A549 (cell line): ENCODE measurements at places on chromosomes 6 and 20.

GRCh38 chr6:14852375-14852774, 393.5 kb upstream of the JARID2 start:
- no peak for DNase-seq

- DNase-seq: no peak
Observed at GRCh38 chr6:17367868-17368267, 25.5 kb upstream of the CAP2 start.

DNA sequence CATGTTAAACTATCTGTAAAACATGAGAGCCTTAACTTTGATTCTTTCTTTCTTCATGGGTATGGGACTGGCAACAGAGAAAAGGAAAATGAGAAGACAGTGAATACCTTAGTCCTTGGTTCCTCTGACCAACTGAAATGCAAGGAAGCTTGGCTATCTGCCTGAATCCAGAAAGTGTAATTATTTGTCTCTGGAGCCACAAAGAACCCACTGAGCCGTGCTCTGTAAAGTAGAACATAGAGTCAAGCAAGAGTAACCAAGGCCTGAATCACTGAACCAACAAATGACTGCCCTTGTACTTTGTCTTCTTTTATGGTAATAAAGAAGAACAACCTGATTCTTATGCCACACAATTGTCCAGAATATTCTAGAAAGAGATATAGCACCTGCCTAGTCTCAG, 27.6 kb downstream of the PKHD1 start:
- no peak for DNase-seq

DNA sequence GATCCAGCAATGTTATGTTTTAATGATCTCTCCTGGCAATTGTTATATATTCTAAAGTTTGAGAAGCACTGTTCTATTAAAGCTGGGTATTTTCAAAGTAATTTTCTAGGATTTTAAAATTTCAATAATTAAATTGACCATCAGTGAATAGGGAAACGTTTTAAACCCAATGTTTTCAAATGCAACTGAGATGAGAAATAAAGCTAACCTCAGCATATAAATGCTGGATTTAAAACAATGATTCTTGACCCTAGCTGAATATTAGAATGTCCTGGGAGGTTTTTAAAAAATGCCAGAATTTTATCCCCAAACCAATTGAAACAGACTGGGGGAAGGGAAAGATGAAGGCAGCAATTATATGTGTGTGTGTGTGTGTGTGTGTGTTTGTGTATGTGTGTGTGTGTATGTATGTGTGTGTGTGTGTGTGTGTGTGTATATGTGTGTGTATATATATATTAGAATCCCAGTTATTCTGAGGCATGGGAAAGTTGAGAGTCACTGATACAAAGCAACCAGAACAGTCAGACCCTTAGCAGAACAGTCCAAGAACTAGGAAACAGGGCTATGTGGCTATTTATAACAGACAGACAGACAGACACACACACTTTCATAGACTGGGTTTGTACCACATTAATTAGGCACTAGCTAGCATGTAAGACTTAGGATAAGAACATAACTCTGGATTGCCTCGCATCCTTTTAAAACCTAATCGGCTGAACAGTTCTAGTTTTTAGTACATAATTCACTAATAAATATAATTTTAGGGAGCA, 107.8 kb downstream of the MAN1A1 start:
- DNase-seq: no peak

DNA sequence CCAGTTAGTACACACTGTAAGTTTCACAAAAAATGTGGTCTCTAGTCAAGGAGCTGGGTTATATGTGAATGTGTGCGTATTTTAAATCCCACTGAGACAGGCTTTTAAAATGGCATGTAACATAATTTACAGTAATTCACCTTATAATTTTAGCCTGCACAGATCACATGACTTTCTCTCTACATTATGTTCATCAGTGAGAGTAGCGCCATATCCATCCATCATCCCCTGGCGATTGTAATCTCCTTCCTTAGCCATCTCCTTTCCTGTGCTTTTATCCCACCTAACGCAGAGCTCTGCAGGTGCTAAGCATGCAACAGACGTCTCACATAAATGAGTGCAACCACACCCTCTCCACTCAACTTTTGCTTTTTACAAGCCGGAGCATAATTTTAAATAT, 210.8 kb downstream of the TBC1D7 start:
- no peak for DNase-seq

DNA sequence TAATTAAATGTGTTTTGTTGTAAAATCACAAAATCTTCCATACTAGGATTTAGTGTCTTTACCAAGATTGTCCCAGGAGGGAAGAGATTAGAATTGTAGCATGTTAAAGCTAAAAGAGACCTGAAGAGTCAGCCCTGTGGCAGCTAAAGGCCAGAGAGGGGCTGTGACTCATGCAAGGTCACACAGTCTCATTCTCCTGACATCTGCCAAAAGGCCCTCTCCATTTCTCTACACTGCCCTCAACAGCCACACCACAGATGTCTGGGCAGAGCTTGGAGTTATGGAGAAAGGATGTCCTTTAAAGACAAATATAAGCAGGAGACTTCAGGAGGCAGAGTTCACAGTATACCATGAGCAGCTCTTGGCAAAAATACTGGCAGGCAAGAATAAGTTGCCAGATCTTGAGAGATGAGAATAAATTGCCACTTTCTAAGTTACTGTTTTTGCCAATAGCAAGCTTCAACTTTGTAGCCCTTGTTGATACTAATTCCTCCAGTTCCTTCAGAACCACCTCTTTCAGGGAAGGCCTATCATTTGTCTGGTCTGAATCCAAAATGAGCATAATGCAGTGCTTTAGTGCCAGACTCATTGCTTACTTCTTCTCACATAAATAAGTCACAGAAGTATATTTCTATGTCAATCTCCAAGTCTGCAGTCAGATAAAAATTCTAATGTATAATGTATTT, 41.7 kb downstream of the AKIRIN2 start:
- DNase-seq: no peak

DNA sequence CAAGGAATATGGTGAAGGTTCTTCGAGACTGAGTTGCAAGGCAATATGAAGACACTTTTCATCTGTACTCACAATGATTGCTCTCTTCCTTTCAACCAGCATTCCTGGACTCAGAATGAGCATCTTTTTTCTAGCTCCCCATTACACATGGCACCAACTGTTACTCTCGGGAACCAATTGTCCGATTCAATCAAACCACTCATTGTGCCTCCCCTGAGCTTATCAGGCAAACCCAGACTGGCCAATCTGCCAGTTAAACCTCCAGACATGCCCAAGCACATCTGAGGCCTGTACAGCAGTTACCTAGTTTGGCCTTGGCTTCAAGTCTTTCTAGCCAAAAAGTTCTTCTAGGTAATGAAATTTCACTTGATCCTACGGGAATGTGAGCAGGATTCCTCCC, 164.1 kb downstream of the ID4 start:
- DNase-seq: no peak

DNA sequence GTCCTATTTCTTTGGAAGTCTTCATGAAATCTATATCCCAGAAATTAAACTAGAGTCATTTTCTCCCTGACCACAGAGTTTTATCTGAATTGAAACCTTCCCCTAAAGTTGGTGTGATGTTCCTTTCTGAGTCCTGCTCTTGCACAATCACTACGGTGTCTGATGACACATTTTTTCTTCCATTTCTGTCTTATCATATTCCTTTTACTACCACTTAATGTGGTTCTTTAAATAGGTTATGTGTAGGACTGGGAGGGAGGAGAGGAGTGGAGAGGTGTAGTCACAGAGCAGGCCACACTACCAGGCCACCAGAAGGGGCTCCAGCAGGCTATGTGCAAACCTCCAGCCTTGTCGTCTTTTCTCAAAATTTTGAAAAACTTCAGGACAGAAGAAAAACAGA, 39.7 kb upstream of the ATXN1 start:
- no peak for DNase-seq

DNA sequence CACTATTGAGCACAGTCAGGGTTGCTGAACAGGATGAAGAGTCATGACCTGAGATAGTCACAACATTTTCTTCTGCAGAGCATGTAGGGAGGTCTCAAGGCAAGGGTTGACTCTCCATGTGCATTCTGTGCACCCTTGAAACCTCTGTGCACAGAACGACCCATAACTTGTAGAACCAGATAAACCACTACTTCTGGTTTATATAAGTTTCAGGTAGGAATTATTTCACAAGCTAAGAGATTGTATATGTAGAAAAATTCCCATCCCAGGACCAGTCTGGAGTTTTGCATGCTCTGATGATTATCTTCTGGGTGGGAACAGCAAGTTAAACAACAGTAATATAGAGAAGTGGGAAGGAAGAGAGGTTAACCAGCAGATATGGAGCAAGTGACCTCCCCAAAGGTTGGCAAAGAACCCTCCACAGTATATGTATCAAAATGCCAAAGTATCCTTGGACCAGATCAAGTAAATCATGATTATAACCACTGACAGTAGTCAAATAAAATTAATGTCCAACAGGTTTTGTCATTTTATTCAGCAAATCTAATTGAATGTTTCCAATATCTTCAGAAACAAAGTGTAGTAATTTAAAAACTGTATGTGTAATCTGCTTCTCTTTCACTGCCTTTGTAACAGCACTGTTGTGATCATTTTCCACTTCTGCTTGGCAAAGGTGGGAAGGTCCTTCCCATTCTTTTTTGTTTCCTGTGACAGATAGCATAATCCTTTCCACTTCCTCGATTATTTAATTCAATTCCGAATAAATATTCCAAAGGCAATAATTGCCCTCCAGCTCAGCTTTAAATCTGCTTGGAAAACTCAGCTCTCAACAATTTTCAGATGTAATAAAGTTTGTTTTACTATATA, 104.4 kb downstream of the SYNE1 start:
- no peak for DNase-seq

DNA sequence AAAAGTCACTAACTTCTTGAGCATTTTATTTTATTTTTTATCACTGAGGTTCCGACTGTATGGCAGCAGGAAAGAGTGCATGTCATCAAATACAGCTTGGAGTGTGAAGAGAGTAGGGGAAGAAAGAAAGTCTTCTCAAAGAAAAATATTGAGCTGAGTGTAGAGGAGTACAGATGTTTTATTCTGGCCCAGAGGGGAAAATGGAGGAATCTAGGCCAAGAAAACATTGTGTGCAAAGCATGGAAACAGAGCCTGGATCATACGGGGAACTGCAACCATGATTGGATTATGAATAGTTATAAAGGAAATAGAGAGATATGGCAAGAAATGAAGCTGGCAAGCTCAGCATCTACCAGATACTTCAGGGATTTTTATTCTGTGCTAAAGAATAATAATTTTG, 104.2 kb upstream of the SCGN start:
- no peak for DNase-seq

GRCh38 chr20:45311589-45312211, 3.6 kb upstream of the MATN4 start:
- peak; percentile 75 for DNase-seq

DNA sequence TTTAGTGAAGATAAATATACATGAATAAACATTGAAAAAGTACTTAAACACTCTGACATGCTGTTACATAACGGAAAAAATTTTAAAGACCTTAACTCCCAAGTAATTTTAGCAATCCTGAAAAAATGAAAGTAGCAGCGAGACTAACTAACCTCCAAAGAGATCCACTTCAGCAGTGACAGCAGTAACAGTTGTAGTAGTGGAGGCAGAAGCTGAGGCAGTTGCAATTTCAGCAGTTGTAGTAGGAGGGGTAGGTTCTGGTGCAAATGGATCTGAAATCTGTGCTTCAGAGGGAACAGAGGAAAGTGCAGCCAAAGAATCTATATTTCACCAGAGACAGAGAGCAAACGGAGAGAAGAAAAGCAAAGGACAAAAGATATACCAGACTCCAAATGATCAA, 88.8 kb downstream of the PRSS35 start:
- no peak for DNase-seq

DNA sequence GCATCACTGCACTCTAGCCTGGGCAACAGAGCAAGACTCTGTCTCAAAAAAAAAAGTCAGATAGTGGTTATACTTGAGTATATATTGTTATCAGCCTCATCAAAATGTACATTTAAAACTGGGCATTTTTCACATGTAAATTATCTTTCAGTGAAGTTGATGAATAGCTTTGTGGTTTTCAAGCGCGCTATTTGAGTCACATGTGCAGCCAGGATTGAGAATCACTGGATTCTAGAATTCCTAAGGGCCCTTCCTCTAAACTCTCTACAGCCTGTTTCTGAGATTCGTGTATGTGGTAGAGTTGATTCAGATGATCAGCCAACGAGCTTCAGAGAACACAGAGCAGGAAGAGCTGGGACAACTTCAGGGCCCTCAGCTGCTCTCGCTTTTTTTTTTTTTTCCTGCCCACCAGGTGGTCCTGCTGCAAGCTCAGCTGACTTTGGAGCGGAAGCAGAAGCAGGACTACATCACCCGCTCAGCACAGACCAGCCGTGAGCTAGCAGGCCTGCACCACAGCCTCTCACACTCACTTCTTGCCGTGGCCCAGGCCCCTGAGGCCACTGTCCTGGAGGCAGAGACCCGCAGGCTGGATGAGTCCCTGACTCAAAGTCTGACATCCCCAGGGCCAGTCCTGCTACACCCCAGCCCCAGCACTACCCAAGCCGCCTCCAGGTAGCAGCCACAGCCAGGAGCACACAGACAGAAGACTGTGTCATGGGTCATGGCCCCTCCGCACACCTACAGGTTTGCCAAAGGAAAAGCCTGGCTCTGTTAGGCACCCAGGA, 18.3 kb downstream of the C20orf173 start:
- no peak for DNase-seq

DNA sequence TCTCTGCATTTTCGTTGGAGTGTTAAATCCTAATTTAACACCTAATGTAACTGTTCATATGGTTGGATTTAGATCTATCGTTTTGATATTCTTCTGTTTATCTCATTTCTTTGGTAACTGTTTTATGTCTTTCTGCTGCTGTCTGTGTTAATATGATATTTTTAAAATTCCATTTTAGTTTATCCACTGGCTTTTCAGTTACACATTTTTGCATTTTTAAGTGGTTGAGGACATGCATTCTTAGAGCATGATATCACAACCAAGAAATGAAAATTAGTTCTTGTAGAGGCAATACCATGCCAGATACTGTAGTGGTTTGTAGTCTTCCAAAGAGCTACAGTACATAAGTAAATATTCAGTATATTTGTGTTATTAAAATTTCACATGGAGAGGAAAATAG, 58.6 kb downstream of the LIN28B start:
- DNase-seq: no peak

- no peak for DNase-seq
Observed at GRCh38 chr20:61299618-61300017, 47.6 kb downstream of the CDH4 start.

GRCh38 chr20:52747845-52748284, 224.3 kb upstream of the TSHZ2 start:
- no peak for DNase-seq

GRCh38 chr20:57856658-57857057, 146.8 kb upstream of the PMEPA1 start:
- DNase-seq: no peak

DNA sequence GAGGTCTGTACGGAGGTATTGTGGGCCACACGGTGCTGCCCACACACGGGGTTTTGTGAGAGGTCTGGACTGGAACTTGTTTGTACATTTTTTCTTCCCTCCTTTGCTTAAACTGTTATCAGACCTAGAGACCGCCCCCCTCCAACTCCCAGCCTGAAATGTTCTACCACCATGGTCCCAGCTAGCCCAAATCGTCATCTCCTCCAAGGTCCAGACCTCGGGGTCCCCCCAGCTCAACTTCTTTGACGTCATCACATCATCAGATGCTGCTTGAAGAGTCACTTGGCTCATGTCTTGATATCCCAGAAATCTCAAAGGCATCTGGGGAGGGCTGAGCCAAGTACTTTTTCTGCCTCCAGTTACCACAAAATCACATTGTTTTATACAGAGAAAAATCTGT, 2.8 kb upstream of the CCDC170 start:
- no peak for DNase-seq

- peak; percentile 9 for DNase-seq
Observed at GRCh38 chr6:121522265-121522664, 86.8 kb downstream of the GJA1 start.
